ENCODE measurements at places on chromosomes 11 and 22.

DNA sequence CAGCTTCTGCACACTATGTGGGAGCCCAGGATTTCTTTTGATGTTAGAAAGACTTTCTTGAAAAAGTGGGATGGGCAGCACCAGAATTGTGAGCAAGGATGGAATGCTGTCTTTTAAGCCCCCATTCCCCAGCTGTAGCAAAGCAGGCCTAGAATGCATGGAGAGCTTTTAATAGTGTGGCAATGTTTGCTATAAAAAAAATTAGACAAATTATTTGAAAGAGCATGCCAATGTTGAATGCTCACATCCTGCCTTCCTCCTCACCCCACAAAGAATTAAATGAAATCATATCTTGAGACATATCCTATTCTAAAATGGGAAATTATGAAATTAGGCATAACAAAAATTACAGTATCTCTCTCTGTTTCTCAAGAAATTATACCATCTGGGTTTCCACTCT is 154.7 kb downstream of the C11orf91 start:
- no peak for DNase-seq

GRCh38 chr22:35728639-35729308 is 11.1 kb downstream of the APOL5 start:
- no peak for DNase-seq

DNA sequence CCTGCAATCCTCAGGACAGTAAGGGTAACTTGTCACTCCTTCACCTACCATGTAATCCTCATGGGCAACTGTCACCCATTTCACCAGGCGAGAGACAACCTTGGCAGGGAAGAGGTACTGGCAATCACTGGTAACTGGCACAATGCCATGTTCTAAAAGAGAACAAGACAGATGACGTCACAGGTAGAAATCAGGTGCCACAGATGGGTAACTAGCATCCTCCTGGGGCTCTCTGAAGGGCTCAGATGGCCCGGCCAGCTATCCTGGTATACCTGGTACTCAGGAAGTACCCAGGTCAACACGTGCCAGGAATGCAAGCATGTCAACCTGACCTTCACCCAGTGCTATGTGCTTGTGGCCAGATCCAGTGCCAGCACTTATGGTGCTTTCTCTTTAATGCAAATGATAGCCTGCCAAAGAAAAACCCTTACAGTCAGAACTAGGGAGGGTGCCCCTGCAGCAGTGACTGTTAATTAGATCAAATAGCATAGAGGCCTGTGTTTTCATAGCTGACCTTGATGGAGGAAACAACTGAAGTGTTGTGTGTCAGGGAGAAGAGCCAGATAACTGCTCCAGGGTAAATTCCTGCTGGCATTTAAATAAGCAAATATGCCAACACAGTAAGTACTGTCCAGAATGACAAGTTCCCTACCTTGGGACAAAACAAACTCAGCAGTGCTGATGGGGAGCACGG is 36.2 kb downstream of the THOC5 start:
- no peak for DNase-seq

- DNase-seq: peak; percentile 26
Observed at GRCh38 chr22:36398601-36399471, 11.1 kb upstream of the MYH9 start.

GRCh38 chr11:26522912-26523610 is 49.0 kb downstream of the MUC15 start:
- peak; percentile 7 for DNase-seq

DNA sequence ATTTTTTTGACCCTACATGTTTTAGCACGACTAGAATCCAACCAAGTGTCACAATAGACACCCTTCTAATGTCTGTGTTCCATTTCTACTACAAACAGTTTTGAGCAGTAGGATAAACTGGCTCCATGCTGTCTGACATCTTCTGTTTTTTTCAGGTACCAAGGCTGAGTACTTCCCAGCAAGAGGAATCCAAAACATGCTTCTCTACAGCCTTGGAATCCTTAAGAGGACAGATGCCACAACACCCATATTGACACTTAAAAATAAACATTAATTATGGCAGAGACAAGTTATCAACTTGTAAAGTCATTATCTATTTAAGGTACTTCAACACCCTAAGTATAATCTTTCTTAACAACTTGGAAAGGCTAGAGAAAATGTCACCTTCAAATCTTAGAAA is 54.2 kb downstream of the LGR4 start:
- no peak for DNase-seq

DNA sequence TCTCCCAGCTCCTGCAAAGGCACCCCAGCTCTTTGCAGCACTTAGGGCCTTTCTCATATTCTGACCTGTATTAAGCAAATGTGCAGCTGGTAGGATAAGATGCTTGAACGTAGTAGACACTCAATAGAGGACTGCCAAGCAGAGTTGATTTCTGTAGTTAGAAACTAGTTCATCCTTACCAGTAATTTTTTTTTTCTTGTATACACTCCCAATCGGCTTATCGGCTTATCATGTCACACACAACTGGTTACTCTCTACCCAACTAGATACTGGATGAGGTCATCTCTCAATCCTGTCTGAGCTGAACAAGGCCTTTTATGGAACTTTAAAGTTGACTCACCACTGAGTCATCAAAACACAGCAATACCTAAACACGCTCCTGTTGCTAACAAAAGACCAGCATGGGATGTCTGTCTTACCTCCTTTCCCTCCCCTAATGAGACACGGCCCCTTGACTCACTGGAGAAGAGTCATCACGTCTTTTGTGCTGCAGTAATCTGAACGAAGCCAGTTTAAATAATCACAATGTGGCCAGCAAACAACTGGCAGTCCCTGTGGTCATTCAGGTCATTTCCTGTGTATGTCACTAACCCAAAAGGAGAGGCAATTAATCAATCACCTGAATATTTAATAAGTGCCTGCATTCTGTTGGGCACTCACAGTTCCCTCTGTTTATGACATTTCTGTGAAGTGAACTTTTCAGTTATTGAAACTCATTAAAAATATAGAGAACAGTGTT is 7.5 kb upstream of the WEE1 start:
- peak; percentile 80 for DNase-seq

- DNase-seq: no peak
Observed at GRCh38 chr11:83680321-83680720, 394.2 kb upstream of the CCDC90B start.

Measured in K562 (cell line).